HFFc6 (cell line): ENCODE measurements at places on chromosomes 6 and 20.

DNA sequence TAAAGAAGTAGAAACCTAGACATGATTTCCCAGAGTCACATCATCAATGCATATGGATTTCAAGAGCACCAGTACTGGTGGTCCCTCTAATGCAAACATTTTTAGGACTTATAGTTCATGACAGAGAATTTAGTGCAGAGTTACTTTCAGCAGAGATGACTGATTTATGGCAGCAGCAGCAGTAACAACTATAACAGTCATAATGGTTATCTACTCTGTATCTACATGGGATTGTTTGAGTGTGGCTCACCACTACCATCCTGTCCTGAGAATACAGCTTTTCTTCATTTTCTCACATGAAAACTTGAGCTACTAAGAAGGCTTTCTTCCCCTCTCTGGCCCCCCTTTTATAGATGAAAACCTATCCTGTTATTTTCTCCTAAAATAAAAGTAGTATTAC lies 128.5 kb upstream of the ENPP5 start:
- no peak for DNase-seq
- no peak overlapping the region for H3K4me3 ChIP-seq
- H3K36me3 ChIP-seq: peaks cover 5% of the 10 kb centered on the region; the same call in 1 of the 2 replicates
- H3K4me1 ChIP-seq: no peaks in the 10 kb centered on the region
- no peak overlapping the region for H3K27ac ChIP-seq

GRCh38 chr6:132275066-132275970 lies 126.0 kb downstream of the MOXD1 start:
- no peaks in the 10 kb centered on the region for H3K36me3 ChIP-seq
- no peak overlapping the region for H3K27ac ChIP-seq
- peaks cover 10% of the 10 kb centered on the region; the same call in 1 of the 2 replicates for H3K27me3 ChIP-seq
- DNase-seq: no peak

GRCh38 chr6:141452354-141452686 lies 680.4 kb upstream of the GJE1 start:
- no peak for DNase-seq
- peaks cover 4% of the 10 kb centered on the region for H3K27me3 ChIP-seq
- H3K36me3 ChIP-seq: no peaks in the 10 kb centered on the region; the same call in 1 of the 2 replicates
- H3K4me3 ChIP-seq: peak overlapping the region; percentile 46

GRCh38 chr20:56516631-56517030 lies 7.9 kb upstream of the FAM209A start:
- no peak overlapping the region for H3K4me3 ChIP-seq
- H3K27ac ChIP-seq: no peak overlapping the region
- DNase-seq: no peak
- H3K4me1 ChIP-seq: no peaks in the 10 kb centered on the region
- no peaks in the 10 kb centered on the region; the same call in 1 of the 2 replicates for H3K27me3 ChIP-seq

- no peak overlapping the region for H3K4me3 ChIP-seq
- peaks cover 4% of the 10 kb centered on the region; the same call in 1 of the 2 replicates for H3K27me3 ChIP-seq
- H3K4me1 ChIP-seq: peaks cover 36% of the 10 kb centered on the region
- no peak overlapping the region for H3K27ac ChIP-seq
- DNase-seq: peak; percentile 76
Observed at GRCh38 chr20:4563534-4563933, 158.2 kb upstream of the PRND start.
